Left kidney (tissue), 8 donors: ENCODE measurements at places on chromosomes 2 and 18.

DNA sequence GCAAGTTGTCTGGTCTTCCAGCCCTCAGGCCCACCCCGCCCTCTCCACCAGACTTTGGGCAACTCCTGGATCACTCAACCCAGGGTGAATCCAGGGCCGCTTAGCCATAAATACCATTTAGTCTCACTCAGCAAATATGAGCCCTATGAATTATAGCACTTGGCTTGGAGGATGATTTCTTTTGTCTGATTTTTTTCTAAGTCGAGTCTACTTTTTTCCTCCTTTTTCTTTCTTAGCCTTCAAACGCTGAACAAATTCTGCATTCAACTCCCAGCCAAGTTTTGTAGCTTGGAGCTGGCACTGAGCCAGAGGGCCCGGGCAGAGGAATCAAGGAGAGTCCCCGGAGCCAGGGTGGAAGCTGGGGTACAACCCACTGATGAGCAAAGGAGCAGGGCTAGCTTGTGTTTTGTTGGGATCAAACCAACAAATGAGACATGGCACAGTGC lies 48.7 kb downstream of the SERTAD2 start:
- DNase-seq: no peak

GRCh38 chr18:63028380-63028779 lies 291.2 kb downstream of the BCL2 start:
- no peak for DNase-seq

DNA sequence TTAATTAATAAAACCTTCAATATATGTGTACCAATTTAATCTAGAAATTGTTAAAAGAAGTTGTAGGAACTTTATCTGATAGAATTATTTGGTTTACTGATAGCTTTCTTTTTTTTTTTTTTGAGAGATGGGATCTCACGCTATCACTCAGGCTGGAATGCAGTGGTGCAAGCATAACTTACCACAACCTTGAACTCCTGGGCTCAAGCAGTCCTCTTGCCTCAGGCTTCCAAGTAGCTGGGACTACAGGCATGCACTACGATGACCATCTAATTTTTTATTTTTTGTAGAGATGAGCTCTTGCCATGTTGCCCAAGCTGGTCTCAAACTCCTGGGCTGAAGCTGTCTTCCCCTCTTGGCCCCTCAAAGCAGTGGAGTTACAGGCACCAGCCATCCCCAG lies 66.8 kb downstream of the CCDC138 start:
- no peak for DNase-seq

GRCh38 chr2:239763433-239764097 lies 261.6 kb downstream of the NDUFA10 start:
- DNase-seq: no peak

DNA sequence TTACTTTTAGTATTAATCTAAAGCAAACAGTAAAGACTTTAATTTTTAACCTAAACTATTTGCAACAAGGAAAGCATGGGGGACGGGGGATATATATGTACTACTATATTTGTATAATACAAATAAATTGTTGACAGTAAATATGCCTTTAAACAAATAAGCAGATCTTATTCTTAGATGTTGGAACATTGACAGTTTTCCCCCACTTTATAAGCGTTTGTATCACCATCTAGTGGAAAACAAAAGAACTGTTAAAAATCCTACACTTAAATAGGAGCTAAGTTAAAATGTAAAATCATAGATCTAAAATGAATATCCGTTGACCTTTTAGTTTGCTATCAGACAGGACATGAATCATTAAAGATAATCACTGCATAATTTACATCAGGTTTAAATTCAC lies 50.0 kb downstream of the RBBP8 start:
- no peak for DNase-seq

- DNase-seq: no peak
Measured at GRCh38 chr2:48719480-48720177, 35.9 kb downstream of the LHCGR start.

DNA sequence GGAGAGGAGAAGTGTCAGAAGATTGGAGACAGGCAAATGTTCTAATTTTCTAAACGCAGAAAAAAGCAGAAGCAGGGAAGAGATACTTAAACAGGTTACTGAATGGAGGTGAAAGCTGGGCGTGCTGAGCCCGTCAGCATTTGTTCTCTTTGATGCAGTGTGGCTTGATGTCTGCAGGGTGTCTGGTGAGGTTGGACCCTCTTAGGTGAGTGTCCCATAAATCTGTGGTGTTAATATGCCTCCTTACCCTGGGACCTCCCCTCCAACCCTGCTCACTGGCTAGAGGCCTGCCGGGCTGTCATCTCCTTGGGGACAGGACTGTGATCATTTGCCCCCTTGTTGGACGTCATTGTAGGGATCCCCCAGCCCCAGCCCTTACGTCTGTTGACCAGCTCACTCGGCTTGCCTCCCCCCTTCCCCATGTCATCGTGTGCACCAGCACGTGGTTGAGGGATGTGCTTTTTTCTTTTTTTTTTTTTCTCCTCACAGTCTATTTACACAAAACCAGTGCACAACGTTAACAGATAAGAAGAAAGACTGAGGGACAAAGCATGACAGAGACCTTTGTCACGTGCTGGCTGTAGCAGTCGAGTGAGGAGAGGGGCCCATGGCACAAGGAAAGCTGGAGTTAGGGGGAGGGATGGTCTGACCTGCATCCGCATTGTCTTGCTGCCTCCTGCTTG lies 56.4 kb downstream of the NCK2 start:
- DNase-seq: no peak

GRCh38 chr18:78296166-78296565 lies 683.5 kb upstream of the SALL3 start:
- no peak for DNase-seq

GRCh38 chr2:15074751-15075700 lies 442.5 kb downstream of the LRATD1 start:
- no peak for DNase-seq

DNA sequence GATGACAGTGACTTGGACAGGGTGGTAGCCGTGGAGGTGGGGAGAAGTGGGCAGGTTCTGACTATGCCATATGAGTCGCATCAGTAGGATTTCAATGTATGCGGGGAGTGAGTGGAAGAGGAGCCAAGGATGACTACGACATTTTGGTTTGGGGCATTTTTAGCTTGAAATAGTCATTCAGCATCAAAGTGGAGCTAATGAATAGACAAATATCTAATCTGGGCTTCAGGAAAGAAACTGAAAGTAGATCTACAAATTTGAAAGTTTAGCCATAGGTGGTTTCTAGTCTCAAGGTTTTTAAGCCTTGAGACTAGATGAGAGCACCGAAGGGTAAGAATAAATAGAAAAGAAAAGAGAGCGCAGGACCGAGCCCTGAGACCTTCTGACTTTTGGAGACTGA lies 58.3 kb downstream of the FEZ2 start:
- DNase-seq: no peak

GRCh38 chr18:58838946-58839345 lies 25.7 kb upstream of the ZNF532 start:
- no peak for DNase-seq

DNA sequence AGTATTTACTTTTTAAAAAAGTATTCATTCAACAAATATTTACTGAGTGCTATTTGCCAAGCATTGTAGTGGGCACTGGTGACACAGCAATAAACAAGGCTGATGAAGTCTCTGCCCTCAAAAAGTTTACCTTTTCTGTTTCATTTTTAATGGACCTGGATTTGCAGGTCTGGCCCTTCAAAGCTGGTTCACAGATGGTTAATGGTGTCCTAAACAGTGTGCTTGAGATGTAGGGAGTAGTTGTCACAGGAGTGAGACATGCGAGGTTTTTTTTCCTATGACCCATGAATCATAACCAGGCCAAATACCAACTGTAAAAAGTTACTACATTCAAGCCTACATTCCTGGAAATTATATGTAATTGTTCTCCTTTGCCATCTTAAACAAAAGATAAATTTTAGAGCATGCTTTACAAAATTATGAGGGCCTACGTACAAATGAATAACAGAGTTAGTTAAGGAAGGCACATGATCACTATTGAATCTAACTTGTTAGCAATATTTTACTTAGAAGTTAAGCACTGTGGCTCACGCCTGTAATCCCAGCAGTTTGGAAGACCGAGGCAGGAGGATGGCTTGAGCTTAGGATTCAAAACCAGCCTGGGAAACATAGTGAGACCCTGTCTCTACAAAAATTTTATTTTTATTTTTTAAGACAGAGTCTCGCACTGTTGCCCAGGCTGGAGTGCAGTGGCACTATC lies 223.9 kb downstream of the MBD5 start:
- DNase-seq: no peak

DNA sequence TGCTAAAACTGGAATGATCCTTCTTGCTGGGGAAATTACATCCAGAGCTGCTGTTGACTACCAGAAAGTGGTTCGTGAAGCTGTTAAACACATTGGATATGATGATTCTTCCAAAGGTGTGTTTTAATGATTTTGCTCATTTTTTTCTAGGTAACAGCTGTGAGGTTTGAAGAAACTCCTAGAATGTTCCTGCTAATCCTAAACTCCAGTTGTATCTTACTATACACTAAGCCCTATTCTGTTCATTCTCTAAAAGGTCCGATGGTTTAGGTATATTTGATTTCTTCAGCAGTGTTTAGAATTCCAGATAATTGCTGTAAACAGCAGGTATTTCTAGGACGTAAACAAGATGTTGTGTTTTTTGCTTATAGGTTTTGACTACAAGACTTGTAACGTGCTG lies 2.3 kb downstream of the MAT2A start:
- no peak for DNase-seq

DNA sequence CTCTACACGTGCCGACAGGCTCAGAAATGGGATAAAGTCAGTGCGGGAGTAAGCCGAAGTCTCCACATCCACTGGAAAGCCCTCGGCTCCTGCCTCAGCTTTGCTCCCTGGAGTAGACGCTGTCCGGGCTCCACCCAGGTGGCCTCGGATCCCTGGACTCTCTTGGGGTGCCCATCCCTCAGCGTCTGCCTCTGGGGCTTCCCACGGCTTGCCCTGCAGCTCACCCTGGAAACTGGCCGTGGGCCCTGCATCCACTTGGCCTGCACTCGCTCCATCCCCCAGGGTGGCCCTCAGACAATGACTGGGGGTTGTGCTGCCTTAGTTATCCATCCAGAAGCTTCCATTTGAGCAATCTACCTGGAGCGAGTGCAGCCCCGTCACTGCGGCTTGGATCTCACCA lies 36.2 kb upstream of the TAF1B start:
- no peak for DNase-seq
